Left ventricle myocardium inferior (tissue), 1 donor: ENCODE measurements at places on chromosomes 16 and 17.
A peak's percentile ranks its signal among the peaks of the same experiment; 100 is the strongest.

- DNase-seq = peak; percentile 68
These were observed 23.2 kb upstream of the CRYM start for GRCh38 chr16:21301168-21301894.

GRCh38 chr17:8729421-8729820, 15.2 kb downstream of the CCDC42 start:
- DNase-seq = no peak

- no peak for DNase-seq
These were observed 5.2 kb downstream of the TMUB2 start for GRCh38 chr17:44191941-44192496.

DNA sequence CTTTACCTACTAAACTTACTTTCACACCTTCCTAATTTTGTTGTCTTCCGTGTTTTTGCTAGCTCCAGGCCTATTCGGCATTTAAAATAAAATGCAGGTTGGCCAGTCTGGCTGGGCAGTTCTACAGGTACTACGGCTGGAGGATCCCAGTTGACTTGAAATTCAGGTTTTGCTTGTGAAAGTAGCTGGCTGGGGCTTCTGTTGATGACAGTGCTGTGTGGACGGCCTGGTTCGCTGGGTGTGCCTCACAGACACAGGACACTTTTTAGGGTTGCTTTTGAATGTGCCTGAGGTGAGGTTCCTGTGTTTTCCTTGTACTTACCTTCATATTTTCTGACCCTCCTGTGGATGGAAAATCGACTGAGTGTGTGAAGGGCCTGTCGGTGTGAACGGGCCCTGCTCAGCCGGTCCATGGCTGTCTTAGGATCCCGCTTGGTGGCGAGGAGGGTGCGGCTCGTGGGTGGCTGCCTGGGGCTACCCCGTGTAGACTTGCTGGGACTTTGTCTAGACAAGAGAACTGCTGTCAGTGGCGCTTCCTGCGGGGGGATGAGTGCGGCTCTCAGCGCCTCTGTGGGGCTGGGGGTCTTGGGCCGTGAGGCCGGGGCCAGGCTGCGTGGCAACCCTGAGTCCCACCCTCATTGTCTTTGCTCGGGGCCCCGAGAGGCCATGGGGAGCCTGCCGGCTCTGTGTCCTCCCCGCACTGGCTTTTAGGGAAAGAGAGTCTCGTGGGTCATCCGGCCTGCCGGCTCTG, 18.7 kb upstream of the ZNF750 start:
- DNase-seq = no peak
